Activated T-helper 2 cell treated with anti-CD3 and anti-CD28 coated beads, Interferon-gamma antibody, Interleukin-2, Interleukin-4, amounts not matched to agents 10 μg/mL and 5 μg/mL and 100 μg/mL, durations not matched to agents 14 hours and 24 hours and 36 hours (primary cell): ENCODE measurements at places on chromosomes 3 and 15. TPM values are rescaled to one million over a fixed set of nuclear protein-coding genes. Genes with fewer than 3 reads are reported as not detected.

DNA sequence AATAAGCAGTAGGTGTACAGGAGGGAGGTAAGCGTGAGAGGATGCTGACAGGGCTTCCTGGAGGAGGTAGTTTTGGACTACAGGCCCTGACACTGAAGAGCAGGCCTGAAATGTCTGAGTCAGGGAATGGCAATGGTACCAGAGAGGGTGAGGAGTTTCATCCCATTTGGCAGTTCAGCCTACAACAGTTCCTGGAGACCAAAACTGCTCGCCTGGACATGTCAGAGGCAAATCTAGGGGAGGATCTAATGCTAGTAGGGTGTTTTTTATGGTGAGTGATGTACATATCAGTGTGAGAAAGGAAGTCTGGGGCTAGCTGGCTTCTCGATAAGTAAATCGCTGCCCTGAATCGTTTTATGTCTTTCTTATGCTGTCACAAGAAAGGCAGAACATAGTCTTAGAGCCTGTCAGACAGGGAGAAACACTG is 13.8 kb upstream of the TNFSF10 start:
- H3K27me3 ChIP-seq = no peaks in the 10 kb centered on the region
- H3K4me3 ChIP-seq = peak overlapping the region; percentile 31
- DNase-seq = no peak
- peak overlapping the region; percentile 84 for H3K27ac ChIP-seq
- peaks cover 49% of the 10 kb centered on the region for H3K4me1 ChIP-seq
- peaks cover 15% of the 10 kb centered on the region for H3K36me3 ChIP-seq

GRCh38 chr15:31340047-31340446 is 13.4 kb downstream of the KLF13 start:
- H3K4me3 ChIP-seq = no peak overlapping the region
- H3K27ac ChIP-seq = peak overlapping the region; percentile 71
- peaks cover 87% of the 10 kb centered on the region for H3K4me1 ChIP-seq
- DNase-seq = no peak
- peaks cover 32% of the 10 kb centered on the region for H3K36me3 ChIP-seq

GRCh38 chr3:63818282-63819150 is 583 bp upstream of the C3orf49 start:
- no peaks in the 10 kb centered on the region for H3K4me1 ChIP-seq
- no peak overlapping the region for H3K4me3 ChIP-seq
- H3K36me3 ChIP-seq = no peaks in the 10 kb centered on the region
- H3K27me3 ChIP-seq = no peaks in the 10 kb centered on the region

GRCh38 chr3:58434168-58434504 is 504 bp upstream of the PDHB start:
- no peak for DNase-seq
- H3K36me3 ChIP-seq = peaks cover 26% of the 10 kb centered on the region

DNA sequence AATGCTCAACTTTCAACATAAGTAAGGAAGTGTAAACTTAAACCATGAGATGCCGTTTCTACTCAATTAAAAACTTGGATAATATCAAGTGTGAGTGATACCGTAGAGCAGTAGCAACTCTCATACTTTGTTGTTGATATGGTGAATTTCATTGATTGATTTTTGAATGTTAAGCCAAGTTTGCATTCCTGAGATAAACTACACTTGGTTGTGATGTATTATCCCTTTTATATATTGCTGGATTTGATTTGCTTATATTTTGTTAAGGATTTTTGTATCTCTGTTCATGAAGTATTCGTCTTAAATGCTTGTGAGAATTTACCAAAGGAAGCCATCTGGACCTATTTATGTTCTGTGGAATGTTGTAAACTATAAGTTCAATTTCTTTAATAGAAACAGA is 21.7 kb downstream of the SLMAP start:
- H3K27ac ChIP-seq = no peak overlapping the region
- peaks cover 4% of the 10 kb centered on the region for H3K4me1 ChIP-seq

The VGLL3 gene
- total RNA-seq = not detected in 2 replicates
